Stimulated activated CD8-positive, alpha-beta memory T cell treated with anti-CD3 and anti-CD28 coated beads, Interleukin-15, amount 100 ng/mL, for 24 hours (primary cell): ENCODE measurements at places on chromosomes 7 and 10.

GRCh38 chr7:75776295-75776971 lies 4.4 kb upstream of the CCL26 start:
- no peak for DNase-seq

- DNase-seq: no peak
These were observed 375.8 kb upstream of the PODXL start for GRCh38 chr7:131932271-131932670.

- no peak for DNase-seq
These were observed 4.8 kb upstream of the MTPAP start for GRCh38 chr10:30353851-30354250.

DNA sequence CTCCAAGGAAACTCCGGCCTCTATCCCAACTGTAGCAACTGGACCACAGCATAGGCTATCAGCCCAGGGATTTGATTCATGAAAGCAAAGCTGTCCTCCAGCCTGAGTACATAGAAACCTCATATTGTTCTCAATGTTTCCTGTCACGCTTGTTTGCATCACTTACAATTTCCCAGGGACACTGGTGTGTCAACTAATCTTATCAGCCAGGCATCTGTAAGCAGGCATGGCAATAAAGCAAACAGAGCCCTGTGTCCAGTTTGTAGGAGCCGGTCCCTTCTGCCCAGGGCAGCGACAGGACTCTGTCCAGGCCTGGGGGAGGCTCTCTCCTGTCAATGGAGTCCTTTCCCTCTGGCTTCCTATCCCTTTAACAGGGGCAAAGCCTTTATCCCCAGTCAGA lies 23.0 kb upstream of the CDHR3 start:
- no peak for DNase-seq
